SHP77 treated with DMSO at 0.1 percent for 48 hours (cell line): ENCODE measurements at places on chromosomes 6 and 20.

DNA sequence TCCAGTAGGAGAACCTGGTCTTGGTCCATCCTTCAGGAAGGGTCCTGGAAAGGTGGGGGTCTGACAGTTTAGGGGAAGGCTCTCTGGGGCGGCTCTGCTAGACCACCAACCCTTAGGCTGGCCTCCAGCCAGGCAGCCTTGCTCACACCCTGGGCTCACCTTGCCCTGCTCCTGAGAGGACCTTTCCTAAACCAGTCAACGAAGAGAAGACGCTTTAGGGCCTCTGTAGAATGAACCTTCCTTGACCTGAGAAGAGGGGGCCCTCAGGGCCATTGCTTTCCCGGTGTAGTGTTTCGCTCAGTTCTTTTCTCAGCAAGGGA lies 1.1 kb downstream of the CDC25B start:
- no peak for DNase-seq

DNA sequence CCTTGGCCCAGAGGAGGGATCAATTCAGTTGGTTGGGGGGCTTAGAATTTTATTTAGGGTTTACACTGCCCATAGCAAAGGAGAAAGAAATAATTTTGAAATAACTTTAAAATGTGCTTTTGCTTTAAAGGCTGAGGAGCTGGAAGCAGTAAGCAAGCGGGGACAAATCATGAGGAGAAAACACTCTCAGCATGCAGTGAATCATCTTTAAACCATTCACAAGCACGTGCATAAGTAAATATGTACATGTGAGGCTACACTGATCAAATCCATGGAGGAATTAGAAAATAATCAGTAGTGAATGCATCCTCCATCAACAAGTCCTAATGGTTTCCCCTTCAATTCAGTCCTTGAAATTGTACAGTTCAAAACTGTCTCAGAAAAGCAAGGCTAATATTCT lies 181.0 kb downstream of the MTFR2 start:
- no peak for DNase-seq

DNA sequence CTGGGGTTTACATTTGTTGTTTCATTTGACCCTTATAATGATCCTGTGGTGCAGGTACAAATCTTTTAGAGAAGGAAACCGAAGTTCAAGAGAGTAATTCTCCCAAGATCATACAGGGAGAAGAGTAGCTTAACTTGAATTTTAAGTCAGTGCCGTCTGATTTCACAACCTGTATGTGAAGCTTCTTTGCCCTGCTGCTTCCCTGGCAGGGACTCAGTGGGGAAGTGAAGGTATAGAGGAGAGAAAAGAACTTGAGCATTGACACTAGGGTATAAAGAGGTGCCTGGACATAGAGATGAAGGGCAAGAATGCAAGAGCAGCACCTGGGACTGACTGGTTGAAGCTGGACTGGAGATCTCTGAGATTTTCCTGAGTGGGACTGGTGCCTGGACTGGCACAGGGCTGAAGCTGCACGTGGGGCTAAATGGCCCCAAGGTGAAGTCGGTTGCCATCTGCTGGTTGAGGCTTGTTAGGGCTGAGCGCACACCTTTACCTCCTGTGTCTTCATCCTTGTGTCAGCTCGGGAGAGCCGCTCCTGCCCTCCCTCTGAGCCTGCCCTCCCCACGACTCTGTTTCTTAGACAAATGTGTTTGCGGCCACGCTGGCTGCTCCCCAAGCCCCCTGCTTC lies 41.8 kb downstream of the FARS2 start:
- DNase-seq, result no peak

DNA sequence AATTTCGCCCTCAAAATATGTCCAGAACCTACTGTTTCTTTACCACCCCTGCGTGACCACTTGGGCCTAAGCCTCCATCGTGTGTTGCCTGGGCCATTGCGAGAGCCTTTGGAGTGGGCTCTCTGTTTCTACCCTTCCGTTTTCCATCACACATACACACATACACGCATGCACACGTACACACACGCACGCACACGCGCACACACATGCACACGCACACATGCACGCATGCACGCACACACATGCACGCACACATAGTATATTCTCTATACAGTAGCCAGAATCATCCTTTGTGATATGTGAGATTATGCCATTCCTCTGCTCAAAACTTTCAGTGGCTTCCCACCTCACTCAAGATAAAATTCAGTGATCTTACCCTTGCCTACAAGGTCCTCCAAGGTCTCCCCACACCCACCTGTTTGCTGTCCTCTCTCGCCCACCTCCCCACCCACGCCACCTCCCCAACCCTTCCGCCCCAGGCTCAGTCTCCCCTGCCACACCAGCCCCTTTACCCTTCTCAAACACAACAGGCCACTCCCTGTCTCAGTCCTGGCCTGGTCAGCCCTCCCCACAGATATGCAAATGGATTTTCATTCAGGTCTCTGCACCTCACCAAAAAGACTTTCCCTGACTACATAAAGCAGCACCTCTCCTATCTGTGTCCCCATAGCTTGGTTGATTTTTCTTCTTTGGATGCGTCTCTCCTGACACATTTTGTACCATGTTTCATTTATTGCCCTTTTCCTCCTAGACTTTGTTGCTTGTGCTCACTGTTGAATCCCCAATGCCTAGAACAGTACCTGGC lies 559.6 kb downstream of the CD83 start:
- DNase-seq, result no peak

DNA sequence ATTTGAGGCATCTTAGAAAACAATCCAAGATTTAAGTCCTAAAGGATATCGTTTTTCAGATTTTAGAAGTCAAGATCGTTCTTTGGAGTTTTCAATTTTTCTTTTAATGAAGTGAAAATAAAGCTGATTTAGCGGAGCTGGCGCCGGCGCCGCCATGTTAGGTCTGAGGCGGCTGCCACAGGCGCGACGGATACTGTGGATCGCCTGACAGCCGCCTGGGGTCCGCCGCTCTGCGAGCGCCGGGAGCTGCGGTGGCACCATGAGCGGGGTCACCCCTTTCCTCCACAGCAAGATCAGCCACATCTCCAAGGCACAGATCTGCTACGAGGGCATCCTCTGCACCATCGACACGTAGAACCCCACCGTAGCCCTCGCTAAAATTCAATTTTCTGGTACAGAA lies 247.2 kb downstream of the GJA1 start:
- DNase-seq, result no peak

GRCh38 chr20:40416274-40416673 lies 272.8 kb downstream of the MAFB start:
- DNase-seq, result no peak

GRCh38 chr6:31299511-31299910 lies 27.6 kb upstream of the HLA-C start:
- DNase-seq, result no peak
